ENCODE measurements at places on chromosomes 3 and 15.

- no peak for DNase-seq
Observed at GRCh38 chr15:74317820-74318375, 49.5 kb downstream of the CYP11A1 start.

GRCh38 chr3:137792626-137793271, 28.6 kb downstream of the SOX14 start:
- DNase-seq = no peak

DNA sequence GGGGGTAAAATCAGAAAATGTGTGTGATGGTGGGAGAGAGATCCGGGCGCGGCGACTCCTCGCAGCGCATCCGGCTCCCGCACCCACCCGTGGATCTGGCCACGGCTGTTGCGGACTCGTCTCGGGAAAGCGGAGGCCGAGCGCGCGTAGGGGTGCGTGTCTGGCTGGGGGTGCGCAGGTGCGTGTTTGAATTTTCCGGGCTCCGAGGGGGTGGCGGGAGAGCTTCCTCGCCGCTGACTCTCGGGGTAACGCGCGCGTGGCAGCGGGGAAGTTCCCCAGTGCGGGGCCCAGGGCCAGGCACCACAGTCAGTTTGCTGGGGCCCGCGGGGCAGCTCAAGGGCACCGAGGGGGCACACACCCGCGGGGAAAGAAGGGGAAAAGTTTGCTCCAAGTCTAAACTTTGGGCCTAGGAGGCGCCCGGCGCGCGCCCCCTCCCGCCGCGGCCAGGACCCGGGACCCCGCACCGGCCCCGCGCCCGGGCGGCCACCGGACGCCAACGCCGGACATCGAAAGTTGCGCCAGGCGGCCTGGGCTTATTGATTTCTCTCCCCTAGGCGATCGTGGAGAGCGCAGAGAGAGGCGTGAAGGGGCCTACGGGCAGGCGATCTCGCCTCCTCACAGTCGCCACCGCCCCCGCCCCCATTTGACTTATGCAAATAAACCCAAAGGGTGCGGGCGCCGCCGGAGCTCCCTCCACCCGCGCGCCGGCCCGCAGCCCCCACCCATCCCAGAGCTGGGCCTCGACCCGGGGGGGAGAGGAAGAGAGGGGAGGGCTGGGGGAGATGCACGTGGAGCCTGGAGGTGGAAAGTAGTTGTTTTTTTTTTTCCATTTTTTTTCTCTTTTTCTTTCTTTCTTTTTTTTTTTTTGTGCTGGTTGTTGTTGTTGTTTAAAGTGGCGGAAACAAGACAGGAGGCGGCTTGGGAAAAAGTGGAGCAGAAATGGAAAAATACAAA, 639 bp downstream of the FOXP1 start:
- DNase-seq = peak; percentile 84

GRCh38 chr3:74134831-74135230, 479.6 kb downstream of the CNTN3 start:
- DNase-seq = no peak

- DNase-seq = no peak
Observed at GRCh38 chr15:40927873-40928806, 1.0 kb upstream of the DLL4 start.
